ENCODE measurements at places on chromosomes 4 and X. TPM values are rescaled to one million over a fixed set of nuclear protein-coding genes. Genes with fewer than 3 reads are reported as not detected.

DNA sequence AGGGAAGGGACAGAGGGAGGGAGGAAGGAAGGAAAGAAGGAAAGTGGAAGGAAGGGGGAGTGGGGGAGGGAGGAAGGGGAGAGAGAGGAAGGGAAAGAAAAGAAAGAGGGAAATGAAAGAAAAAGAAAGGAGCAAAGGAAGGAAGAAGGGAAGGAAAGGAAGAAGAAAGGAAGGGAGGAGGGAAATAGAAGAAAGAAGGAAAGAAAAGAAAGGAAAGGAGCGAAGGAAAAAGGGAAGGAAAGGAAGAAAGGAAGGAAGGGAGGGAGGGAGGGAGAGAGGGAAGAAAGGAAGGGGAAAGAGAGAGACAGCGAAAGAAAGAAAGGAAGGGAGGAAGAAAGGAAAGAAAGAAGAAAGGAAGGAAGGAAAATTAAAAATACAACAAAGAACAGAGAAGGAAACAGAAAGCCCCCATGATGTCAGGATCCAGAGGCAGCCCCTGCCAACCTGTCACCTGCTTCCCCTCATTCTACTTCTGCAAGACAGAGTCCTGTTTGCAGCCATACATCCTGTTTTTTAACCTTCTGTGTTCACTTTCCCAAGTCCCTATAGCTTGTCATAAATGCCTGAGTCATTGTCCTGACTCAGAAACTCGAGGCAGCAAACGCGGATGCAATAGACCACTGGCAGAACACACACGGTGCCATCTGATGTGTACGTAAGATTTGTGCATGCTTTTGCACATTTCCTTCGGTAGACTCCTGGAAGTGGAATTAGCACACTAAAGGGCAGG, 77.0 kb upstream of the C4orf50 start:
- peak; percentile 7 for DNase-seq

DNA sequence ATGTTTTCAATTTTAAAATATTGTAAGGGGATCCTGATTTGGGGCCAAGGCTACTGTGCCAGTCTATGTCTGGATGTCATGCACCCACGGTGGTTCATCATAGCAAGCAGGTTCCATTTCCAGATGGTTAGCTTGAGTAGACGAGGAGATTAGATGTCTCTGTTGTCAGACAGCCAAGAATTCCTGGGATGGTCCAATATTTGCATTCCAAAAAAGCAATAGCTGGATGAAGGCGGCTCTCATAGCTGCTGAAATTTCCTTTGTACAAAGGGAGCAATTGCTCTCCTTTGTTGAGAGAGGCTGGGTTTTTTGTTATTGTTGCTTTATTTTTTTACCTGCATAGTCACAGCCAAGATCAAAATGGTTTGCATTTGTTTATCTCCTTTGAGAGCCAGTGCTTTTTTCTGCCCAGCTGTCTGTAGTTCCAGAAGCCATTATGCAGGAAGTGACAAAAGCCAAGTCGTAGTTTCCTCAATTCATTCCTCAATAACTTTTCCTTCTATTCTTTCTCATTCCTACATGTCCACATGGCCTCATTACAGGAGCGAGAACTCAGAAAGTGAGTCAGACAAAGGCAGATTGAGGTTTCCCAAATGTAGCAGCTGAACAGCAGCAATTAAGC, 107.9 kb downstream of the MMRN1 start:
- no peak for DNase-seq

GRCh38 chr4:116387937-116388474, 697.4 kb downstream of the TRAM1L1 start:
- DNase-seq: no peak

DNA sequence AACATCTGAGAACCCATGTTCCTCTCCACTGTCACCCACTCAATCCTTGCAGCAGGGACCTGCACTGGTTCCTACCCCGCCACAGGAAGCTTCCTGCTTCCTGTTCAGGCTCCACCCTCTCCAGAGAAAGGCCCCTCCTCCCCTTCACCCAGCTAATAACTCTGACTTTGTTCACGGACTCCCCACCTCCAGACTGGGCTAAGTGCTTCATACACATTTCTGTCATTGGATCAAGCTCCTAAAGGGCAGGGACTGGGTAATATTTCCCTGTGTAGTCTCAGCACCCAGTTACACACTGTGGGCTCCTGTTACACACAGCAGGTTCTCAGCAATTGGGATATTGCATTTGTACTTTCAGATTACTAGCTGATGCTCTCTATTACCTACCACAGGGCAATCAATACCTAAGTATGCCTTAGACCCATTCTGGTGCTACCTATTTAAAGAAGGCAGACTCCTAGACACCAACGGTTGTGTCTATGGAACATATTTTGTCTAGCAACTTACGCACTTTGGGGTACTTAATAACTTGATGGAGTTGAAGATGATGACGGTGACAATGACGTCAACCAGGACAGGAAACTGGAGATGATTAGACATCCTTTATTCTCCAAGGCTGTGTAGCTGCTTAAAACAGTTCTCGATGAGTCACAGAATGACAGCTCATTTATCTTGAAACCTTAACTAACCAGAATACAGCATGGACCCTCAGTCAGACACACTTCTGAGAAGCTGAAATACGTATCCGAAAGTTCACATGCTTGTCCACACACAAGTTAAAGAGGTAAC, 58.1 kb downstream of the MAML3 start:
- peak; percentile 91 for DNase-seq

GRCh38 chr4:3122081-3122563, 47.6 kb downstream of the HTT start:
- DNase-seq: peak; percentile 18

- DNase-seq: no peak
Observed at GRCh38 chr4:14874990-14875389, 127.3 kb upstream of the CPEB2 start.

GRCh38 chrX:44202596-44202995, 140.9 kb downstream of the EFHC2 start:
- no peak for DNase-seq

DNA sequence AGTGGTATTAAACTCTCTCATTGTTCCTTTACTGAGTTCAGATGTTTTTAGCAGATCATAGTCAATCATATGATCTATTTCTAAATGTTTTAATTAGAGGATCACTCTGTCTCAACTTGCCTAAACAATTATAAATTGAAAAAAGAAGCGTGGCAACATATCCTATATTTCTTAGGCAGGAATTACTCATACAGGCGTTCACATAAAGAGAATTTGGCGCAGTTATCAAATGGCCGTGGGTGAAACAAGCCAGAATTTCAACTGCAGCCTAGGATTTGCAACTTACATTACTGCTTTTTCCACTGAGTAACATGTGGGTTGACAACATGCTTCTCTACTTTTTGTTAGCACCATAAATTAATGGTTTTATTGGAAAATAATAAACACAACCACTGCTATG, 141.3 kb downstream of the CPE start:
- DNase-seq: no peak

- DNase-seq: no peak
Observed at GRCh38 chr4:4613126-4613465, 71.2 kb upstream of the STX18 start.

- DNase-seq: no peak
Observed at GRCh38 chr4:185738038-185738552, 73.9 kb downstream of the SORBS2 start.

- no peak for DNase-seq
Observed at GRCh38 chr4:137998666-137999429, 243.3 kb downstream of the SLC7A11 start.

OGT gene
- 307 TPM for total RNA-seq

CT83 gene
- total RNA-seq: not detected

EVC2 gene
- not detected for total RNA-seq

NSUN7 gene
- 0.27 TPM for total RNA-seq

FAM9B gene
- not detected for total RNA-seq

SSX4 gene
- not detected for total RNA-seq

PABPC1L2B gene
- total RNA-seq: not detected

RXFP1 gene
- total RNA-seq: not detected

All from activated naive CD4-positive, alpha-beta T cell treated with anti-CD3 and anti-CD28 coated beads for 36 hours (primary cell).